HEK293T (cell line): ENCODE measurements at places on chromosomes 4 and X.

DNA sequence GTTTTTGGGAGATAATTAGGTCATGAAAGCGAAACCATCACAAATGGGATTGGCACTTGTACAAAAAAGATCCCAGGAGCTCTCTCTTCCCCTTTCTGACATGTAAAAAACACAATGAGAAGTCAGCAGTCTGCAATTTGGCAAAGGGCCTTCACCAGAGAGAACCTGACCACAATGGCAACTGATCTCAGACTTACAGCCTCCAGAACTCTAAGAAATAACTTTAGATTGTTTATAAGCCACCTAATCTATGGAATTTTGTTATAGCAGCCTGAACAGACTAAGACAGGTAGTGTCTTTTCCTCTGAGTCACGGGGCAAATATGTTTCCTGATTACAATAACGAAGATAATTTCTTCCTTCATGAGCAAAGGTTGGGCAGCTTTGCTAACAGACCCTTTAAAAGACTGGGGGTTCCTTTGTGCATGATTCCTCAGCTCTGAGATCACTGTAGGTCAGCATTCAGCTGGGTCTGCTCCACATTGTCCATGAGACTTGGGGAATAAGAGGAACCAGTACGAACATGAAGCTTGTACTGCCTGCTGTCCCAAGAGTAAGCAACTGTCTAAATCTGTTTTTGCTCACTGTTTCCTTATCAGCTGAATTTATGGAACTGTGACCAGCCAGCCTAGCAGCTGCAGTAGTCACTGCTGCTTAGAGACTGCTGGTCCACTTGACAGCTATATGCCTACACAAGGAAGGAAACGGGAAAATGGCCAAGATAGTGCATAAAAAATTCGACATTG lies 191.6 kb downstream of the ANAPC10 start:
- DNase-seq = no peak

DNA sequence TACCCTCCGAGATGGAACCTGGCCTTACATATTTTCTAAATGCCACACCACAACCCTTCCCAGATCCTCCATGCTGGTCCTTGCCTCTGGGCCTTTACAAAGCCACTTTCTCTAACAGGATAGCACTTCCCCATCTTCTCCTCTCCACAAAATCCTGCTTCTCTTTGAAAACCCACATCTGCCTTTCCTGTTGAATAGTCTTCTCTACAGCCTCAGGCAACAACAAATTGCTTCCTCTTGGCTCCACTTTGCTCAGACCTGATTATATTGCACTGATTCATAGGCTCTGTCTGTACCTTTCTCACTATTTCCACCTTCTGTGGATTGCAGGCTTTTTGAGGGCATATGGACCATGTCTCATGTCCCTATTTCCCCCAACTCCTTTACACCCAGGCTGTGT lies 203.7 kb upstream of the MBNL3 start:
- DNase-seq = no peak

DNA sequence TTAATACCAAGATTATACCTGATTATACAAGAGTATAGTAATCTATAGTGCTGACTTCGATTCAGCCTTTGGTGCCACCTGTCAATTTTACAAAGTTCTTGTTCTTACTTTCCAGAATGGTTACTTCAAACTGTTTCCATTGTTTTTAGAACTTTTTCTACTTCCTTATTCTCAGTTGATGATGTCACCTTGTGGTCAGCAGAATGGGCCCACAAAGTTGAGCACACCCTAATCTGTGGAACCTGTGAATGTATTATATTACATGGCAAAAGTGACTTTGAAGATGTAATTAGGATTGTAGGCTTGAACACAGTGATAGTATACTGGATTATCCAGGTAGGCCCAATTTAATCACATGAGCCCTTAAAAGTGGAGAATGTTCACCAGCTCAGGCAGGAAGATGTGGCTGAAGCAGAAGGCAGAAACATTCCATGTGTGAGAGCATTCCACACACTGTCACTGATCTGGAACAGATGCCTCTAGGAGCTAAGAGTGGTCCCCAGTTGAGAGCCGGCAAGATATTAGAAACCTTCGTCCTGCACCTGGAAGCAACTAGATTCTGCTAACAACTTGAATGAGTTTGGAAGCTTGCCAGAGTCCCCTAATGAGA lies 6.3 kb upstream of the SGMS2 start:
- DNase-seq = no peak

DNA sequence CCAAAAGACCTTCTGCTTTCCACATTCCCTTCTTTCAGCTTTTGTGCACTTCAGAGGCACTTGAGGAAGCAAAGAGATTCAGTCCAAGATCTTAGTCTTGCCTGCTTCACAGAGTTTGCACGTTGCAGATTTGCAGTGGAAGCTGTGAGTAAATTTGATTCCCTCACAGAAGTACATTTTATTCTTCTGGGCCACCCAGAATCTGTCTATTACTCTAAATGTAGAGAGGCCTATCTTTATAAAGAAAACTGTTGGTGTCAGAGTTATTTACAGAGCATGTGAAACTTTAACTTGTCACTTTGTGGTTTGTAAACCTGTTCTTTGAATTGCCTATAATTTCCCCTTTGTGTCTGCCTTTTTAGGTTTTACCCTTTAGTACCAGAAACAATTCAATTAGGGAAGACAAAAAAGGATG lies 15.5 kb downstream of the SPRY1 start:
- DNase-seq = no peak

DNA sequence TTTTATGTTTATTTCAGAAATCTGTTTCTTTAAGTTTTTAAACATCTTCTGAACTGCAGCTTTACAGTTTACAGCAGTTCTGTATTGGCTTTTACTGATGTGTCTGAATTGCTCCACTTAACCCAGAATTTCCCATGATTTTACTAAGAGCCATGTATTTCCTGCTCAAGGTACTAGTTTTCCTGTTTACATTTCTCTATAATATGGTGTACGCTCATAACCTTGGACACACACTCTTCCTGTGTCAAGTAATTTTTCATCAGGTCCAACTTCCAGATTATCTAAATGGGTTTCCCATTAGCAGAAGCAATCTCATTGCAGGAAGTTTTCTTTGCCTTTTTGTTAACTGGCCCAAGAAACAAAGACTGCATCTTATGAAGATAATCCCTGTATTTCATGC lies 12.3 kb downstream of the ELF2 start:
- no peak for DNase-seq

GRCh38 chrX:19660604-19661255 lies 145.4 kb upstream of the MAP3K15 start:
- DNase-seq = no peak

- no peak for DNase-seq
Observed at GRCh38 chr4:185656467-185656931, 121.2 kb upstream of the PDLIM3 start.

DNA sequence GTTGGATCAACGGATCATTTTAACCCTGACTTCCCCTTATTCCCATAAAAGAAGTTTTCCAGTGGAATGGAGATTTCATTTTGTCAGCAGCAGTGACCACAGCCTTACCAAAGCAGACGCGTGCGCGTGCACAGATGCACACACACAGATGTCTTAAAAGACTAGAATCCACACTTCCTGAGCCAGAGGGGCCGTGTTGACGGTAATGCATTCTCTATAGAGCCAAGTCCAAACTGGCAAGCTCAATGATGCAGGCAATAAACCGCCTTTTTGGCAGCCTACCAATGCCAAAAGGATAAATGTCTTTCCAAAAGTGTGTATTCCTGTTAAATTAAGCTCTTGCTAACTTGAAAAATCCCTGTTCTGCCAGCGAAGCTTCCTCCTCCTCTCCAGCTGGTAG lies 18.8 kb upstream of the CLDN34 start:
- DNase-seq = no peak

DNA sequence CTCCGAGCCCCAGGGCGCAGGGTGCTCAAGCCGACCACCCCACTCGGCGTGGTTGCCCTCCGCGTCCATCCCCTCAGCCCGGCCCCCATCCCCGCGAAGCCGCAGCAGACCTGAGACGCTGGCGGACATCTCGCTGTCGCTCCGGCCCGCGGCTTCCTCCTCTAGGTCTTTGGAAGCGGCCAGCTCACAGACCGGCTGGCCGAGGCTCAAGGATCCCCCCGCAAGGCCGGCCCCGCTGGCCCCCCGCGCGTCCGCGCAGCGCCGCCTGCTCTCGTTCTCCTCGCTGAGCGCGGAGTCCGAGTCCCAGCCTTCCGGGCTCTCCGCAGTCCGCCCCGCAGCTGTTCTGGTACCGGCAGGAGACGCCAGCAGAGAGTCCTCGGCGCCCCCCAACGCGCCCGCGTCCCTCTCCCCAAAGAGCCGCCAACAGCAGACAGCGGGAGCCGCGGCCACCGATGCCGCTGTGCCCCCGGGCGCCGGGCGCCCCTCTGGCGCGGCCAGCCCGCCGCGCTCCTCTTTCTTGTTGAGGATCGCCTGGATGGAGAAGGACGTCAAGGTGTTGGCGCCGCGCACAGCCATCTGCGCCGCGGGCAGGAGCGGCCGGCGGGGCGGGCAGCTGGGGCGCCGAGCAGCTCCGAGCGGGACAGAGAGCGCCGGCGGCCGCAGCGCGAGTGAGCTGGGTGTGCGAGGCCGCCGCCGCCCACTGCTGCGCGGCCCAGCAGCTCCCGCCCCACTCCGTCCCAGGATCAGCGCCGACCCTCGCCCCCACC lies at the start of gene NKX3-2:
NKX3-2 (minus strand) TSS at position 670 of the 767 bp plus-strand sequence; CDS start at position 576, 94 bp downstream.
- DNase-seq = peak; percentile 61

- DNase-seq = no peak
Observed at GRCh38 chr4:153440475-153440874, 25.7 kb upstream of the TMEM131L start.

DNA sequence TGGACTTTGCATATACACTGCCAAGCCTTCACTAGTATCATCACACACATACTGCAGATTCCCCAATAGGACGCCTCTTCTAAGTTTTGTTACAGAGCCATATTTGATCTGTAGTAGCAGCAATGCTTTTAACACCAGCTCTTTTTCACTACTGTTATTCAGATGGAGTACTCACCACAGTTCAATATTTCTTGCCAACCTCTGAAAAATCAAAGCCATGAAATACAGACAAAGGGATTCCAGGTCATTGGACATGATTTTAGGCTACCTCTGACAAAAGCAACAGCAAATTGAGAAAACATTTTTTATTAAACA lies 390.7 kb upstream of the ADGRL3 start:
- DNase-seq = no peak

DNA sequence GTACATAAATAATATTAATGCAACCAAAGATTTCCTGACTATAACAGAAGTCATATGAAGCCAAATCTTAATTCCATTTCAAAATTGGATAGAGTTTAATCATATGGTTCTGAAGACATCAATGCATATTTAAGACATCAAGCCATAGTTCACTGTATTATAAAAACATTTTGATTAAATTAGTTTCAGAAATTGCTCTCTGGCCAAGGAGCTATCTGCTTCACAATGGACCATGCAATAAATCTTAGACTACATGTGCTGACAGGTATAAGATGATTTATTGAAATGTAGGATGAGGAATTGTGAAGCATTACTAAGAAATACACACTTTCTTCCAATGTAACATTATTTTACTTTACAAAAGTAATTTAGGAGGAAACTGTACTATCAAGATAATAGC lies 81.6 kb downstream of the MID1 start:
- DNase-seq = no peak

DNA sequence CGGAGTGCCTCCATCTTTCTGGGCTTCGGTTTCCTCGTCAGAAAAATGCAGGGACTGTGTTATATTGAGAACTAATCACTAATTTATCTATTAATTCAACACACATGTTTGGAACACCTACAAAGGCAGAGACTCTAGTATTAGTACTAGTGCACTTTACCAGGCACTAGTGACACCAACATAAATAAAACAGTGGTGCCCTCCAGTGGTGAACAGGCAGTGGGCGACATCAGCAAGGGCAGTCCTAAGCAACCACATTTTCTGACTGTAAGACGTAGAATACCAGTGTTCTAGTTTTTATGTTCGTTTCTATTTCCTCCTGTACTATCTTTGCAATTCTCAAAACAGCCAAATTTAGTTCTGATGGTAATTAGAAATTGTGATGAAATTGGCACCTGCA lies 69.1 kb upstream of the UCP1 start:
- peak; percentile 51 for DNase-seq

GRCh38 chr4:127498366-127498765 lies 134.4 kb upstream of the INTU start:
- DNase-seq = no peak

- DNase-seq = no peak
Observed at GRCh38 chr4:1464581-1465171, 58.4 kb upstream of the NKX1-1 start.

DNA sequence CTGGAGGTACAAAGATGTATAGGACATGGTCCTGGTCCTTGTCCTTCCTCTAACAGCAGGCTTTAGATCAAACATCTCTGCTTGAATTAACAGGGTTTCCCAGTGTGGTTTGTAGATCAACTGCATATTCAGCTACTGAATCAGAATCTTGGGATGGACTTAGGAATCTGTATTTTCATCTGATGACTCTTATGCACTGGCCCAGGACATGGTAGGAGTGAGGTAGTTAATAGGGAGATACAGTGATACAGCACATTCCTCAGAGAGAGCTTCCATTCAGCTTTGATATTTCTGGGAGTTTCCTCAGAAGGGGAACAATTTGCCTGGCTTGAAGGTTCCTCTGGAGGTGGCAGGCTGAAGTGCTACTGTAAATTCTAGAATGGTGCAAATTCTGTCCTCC lies 203.1 kb downstream of the LARP7 start:
- no peak for DNase-seq

GRCh38 chr4:51831133-51831532 lies 11.8 kb upstream of the DCUN1D4 start:
- peak; percentile 38 for DNase-seq

- DNase-seq = no peak
Observed at GRCh38 chrX:100647095-100647494, 3.1 kb downstream of the SRPX2 start.

DNA sequence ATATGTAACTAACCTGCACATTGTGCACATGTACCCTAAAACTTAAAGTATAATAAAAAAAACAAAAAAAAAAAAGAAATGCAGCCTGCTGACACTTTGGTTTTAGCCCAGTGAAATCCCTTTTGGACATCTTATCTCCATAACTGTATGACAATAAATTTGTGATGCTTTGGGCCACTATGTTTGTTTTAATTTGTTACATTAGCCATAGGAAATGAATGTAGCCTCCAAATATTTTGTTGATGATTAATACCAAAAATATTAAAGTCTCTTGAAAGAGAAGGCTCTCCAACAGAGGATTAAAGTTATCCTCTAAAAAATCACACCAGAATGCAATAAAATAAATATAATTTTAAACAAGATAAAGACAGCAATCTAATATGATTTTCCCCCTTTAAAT lies 852.7 kb upstream of the SLIT2 start:
- no peak for DNase-seq

DNA sequence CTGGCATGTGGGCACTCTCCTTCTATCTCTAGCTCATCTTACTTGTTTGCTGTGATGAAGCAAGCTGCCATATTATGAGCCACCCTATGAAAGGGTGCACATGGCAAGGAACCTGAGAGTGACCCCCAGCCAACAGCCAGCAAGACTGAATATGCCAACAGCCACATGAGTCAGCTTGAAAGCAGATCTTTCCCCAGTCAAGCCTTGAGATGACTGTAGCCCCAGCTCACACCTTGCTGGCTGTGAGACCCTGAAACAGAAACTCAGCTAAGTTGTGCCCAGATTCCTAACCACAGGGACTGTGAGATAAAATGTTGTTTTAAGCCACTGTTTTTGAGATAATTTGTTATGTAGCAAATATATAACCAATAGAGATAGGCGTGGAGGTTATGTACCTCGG lies 36.2 kb downstream of the KDM5C start:
- no peak for DNase-seq

GRCh38 chr4:6916587-6917460 lies 7.2 kb downstream of the TBC1D14 start:
- no peak for DNase-seq

GRCh38 chrX:67648361-67648760 lies 104.5 kb downstream of the AR start:
- no peak for DNase-seq

- no peak for DNase-seq
Observed at GRCh38 chrX:13195340-13195739, 124.5 kb downstream of the ATXN3L start.
